ENCODE measurements at places on chromosomes 7 and 10.

- H3K4me1 ChIP-seq: peaks cover 10% of the 10 kb centered on the region
- H3K4me3 ChIP-seq: no peak overlapping the region
- H3K27ac ChIP-seq: no peak overlapping the region
- peaks cover 5% of the 10 kb centered on the region for H3K27me3 ChIP-seq
- H3K36me3 ChIP-seq: no peaks in the 10 kb centered on the region
These were observed 24.6 kb downstream of the PRSS2 start for GRCh38 chr7:142795339-142795863.

- H3K4me3 ChIP-seq: no peak overlapping the region
- H3K27ac ChIP-seq: no peak overlapping the region
- no peak for DNase-seq
- peaks cover 28% of the 10 kb centered on the region for H3K4me1 ChIP-seq
- no peaks in the 10 kb centered on the region for H3K27me3 ChIP-seq
These were observed 63.2 kb upstream of the KLF6 start for GRCh38 chr10:3848005-3848774.

GRCh38 chr7:104231054-104232046, 23.5 kb upstream of the ORC5 start:
- DNase-seq: no peak
- H3K27me3 ChIP-seq: no peaks in the 10 kb centered on the region
- H3K27ac ChIP-seq: no peak overlapping the region
- H3K4me3 ChIP-seq: no peak overlapping the region

- H3K4me1 ChIP-seq: peaks cover 3% of the 10 kb centered on the region
- H3K27ac ChIP-seq: peak overlapping the region; percentile 74
- H3K36me3 ChIP-seq: no peaks in the 10 kb centered on the region
- no peak overlapping the region for H3K4me3 ChIP-seq
- no peak for DNase-seq
These were observed 216.8 kb upstream of the CCDC6 start for GRCh38 chr10:60123172-60123571.

GRCh38 chr10:9102026-9102425, 1047.5 kb downstream of the GATA3 start:
- H3K4me1 ChIP-seq: no peaks in the 10 kb centered on the region
- DNase-seq: no peak
- no peak overlapping the region for H3K27ac ChIP-seq
- H3K36me3 ChIP-seq: no peaks in the 10 kb centered on the region

- H3K36me3 ChIP-seq: no peaks in the 10 kb centered on the region
- no peak for DNase-seq
- H3K4me1 ChIP-seq: peaks cover 28% of the 10 kb centered on the region
These were observed 28.7 kb upstream of the ARHGAP22 start for GRCh38 chr10:48633381-48634197.

- no peak for DNase-seq
- H3K27me3 ChIP-seq: no peaks in the 10 kb centered on the region
These were observed 114.0 kb downstream of the BMPER start for GRCh38 chr7:34019301-34019790.

DNA sequence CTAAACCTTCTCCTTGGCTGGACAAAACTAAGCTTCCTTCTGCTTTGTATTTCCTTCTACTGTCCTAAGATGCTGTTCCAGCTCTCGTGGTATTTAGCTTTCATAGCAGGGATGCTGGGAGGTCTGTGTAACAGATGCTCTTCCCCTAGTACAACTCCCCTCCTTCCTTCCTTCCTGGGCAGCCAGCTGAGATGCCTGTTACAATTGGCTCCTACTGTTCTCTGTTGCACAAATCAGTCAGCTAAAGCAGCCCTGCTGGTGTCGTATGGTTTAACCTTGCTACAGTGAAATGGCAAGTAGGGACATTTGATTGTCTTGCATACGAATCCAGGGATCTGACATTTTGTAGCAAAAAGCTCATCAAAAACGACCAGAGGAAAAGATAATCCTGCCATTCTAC, 143.8 kb downstream of the ARHGAP21 start:
- H3K36me3 ChIP-seq: peaks cover 7% of the 10 kb centered on the region
- H3K4me3 ChIP-seq: no peak overlapping the region
- DNase-seq: no peak
- H3K4me1 ChIP-seq: no peaks in the 10 kb centered on the region
- no peaks in the 10 kb centered on the region for H3K27me3 ChIP-seq
- H3K27ac ChIP-seq: no peak overlapping the region

DNA sequence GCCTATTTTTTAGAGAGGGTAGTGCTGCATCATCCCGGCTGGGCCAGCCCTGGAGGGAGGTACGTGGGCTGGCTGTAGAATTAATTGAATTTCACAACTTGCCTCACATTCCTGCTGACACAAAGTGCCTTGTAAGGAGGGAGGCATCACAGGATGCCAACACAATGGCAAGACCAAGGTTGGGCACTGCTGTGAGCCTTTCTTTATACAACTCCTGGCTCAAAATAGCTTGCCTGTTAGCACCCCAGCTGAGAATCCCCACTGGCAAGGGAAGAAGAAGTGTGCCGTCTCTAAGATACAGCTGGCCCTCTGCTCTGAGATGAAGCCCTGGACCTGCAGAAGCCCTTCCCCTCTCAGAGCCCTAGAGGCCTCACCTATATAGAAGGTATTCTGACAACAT, 873.9 kb downstream of the GRID1 start:
- H3K4me3 ChIP-seq: no peak overlapping the region
- no peaks in the 10 kb centered on the region for H3K36me3 ChIP-seq
- H3K4me1 ChIP-seq: no peaks in the 10 kb centered on the region
- H3K27ac ChIP-seq: no peak overlapping the region
- no peaks in the 10 kb centered on the region for H3K27me3 ChIP-seq

- no peak overlapping the region for H3K27ac ChIP-seq
- DNase-seq: no peak
- H3K36me3 ChIP-seq: no peaks in the 10 kb centered on the region
- H3K4me1 ChIP-seq: no peaks in the 10 kb centered on the region
These were observed 3.7 kb downstream of the METTL27 start for GRCh38 chr7:73838642-73839041.

DNA sequence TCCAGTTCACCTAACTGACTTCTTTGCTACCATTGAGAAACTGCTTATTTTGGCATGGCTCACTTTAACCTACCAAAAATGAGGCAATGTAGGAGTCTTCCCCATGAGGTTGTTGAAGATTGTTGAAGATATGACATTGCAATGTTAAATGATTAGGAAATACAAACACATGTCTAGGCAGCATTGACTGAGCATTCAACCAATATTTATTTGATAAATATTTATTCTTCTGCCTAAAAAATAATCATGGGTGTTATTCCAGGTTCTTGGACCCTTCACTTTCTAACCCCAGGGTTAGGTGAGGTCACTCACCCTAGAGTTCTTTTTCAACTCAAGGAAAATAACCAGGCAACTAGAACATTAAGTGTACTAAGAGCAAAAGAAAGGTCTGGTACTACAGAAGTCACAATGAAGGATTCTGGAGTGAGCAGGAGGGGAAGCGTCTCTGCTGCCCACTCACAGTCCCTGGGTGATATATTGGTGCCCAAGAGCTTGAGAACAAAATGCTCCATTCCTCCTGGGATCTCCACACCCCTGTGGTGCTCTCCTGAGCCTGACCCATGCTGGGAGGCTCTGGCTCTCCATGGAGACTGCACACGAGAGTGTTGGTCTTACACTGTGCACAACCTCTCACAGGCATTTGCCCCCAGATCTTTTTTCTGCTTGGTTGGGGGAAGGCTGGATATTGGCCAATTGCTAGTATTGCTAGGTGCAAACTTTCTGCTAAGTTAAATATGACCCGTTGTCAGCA, 123.4 kb downstream of the SPAG6 start:
- no peaks in the 10 kb centered on the region for H3K27me3 ChIP-seq
- no peaks in the 10 kb centered on the region for H3K36me3 ChIP-seq
- no peak for DNase-seq
- H3K4me1 ChIP-seq: no peaks in the 10 kb centered on the region
- no peak overlapping the region for H3K27ac ChIP-seq
- no peak overlapping the region for H3K4me3 ChIP-seq

- no peaks in the 10 kb centered on the region for H3K36me3 ChIP-seq
- no peaks in the 10 kb centered on the region for H3K27me3 ChIP-seq
These were observed 26.7 kb downstream of the SVIL start for GRCh38 chr10:29608062-29608461.

DNA sequence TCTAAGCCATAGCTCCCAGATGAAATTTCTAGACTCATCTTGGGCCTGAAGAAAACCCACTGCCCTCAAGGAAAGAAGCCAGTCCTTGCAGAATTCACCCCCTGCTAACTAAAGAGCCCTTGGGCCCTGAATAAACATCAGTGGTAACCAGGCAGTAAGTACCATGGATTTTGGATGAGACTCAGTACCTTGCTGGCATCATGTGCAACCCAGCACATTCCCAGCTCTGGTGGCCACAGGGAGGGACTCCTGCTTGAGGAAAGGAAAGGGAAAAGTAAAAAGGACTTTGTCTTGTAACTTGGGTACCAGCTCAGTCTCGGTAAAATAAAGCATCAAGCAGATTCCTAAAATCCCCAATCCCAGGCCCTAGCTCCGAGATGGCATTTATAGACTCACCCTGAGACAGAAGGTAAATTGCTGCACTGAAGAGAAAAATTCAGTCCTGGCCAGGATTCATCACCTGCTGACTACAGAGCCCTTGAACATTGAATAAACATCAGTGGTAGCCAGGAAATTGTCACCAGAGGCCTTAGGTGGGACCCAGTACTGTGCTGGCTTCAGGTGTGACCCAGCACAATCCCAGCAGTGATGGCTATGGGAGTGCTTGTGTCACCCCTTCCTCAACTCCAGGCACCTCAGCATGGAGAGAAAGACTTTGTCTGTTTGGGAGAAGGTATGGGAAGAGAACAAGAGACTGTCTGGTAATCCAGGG, 31.2 kb upstream of the SFTPD start:
- peaks cover 10% of the 10 kb centered on the region for H3K4me1 ChIP-seq
- H3K4me3 ChIP-seq: no peak overlapping the region
- peak overlapping the region; percentile 92 for H3K27ac ChIP-seq
- no peaks in the 10 kb centered on the region for H3K36me3 ChIP-seq
- no peak for DNase-seq

- H3K27ac ChIP-seq: no peak overlapping the region
- DNase-seq: no peak
- no peaks in the 10 kb centered on the region for H3K4me1 ChIP-seq
These were observed 78.6 kb upstream of the IFRD1 start for GRCh38 chr7:112371701-112372100.

- H3K4me1 ChIP-seq: no peaks in the 10 kb centered on the region
- H3K27ac ChIP-seq: no peak overlapping the region
- no peak for DNase-seq
- H3K4me3 ChIP-seq: no peak overlapping the region
- H3K27me3 ChIP-seq: no peaks in the 10 kb centered on the region
- peaks cover 45% of the 10 kb centered on the region for H3K36me3 ChIP-seq
These were observed 38.9 kb downstream of the CYP51A1 start for GRCh38 chr7:92095380-92095779.

DNA sequence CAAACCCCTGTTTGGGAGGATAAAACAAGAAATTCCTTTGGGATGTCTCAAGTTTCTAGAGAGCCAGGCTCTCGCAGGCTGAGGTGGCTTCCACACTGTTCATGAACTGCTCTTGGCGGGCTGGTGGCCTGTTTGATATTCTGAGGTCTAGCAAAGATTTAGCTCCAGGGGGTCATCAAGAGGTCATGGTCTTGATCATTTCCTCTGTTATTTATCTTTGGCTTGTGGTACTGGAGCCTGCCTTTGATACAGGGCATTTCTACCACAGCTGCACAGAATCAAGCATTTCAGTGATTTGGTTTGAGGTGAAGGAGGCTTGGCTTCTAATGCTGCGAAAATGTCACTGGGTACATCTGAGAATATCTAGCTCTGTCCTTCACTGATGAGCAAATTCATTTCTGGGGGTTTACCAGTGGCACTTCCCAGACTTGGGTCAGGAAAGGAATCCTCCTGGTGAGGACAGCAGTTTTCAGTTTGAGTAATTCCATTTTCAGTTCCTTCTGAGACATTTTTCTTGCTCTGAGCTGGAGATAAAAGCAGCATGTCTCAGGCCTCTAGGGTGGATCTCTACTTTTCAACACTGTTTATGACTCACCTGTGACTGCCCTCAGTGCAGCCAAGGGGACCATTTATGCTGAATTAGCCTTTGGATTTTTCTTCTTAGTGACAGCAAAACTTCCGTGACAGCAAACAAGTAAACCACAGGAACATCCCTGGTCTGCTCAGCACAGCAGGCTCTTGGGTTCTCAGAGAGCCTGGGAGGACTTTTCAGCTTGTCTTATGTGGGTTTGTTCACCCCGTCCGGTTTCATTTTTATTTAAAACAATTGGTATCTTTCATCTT, 312.0 kb downstream of the RNLS start:
- H3K27ac ChIP-seq: no peak overlapping the region
- no peaks in the 10 kb centered on the region for H3K36me3 ChIP-seq
- peaks cover 19% of the 10 kb centered on the region for H3K4me1 ChIP-seq
- no peaks in the 10 kb centered on the region for H3K27me3 ChIP-seq

GRCh38 chr7:78787854-78788253, 665.6 kb downstream of the MAGI2 start:
- H3K27ac ChIP-seq: no peak overlapping the region
- no peaks in the 10 kb centered on the region for H3K4me1 ChIP-seq
- DNase-seq: no peak

DNA sequence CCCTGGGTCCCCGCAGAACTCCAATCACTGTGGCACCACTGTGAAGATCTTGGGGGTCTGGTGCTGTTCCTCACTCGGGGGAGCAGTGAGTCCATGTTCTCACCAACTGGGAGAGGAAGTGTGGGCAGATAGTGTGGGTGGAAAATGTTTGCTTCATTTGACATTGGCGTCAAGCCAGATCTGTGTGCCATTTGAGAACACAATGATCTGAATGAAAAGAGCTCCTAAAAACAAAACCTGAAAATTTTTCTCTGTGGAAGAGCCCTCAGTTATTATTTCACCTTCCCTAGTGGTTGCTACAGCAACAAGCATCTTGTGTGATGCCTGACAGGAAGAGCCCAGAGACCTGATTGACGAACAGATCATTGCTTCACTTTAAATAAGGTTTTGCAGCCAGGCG, 125.6 kb downstream of the VIPR2 start:
- H3K27ac ChIP-seq: peak overlapping the region; percentile 79
- no peaks in the 10 kb centered on the region for H3K27me3 ChIP-seq
- no peak overlapping the region for H3K4me3 ChIP-seq
- no peaks in the 10 kb centered on the region for H3K36me3 ChIP-seq
- no peak for DNase-seq
- H3K4me1 ChIP-seq: peaks cover 38% of the 10 kb centered on the region

Measured in thoracic aorta (tissue), 2 donors.